ENCODE measurements at places on chromosomes 5 and 9. TPM values are rescaled to one million over a fixed set of nuclear protein-coding genes. Genes with fewer than 3 reads are reported as not detected.

DNA sequence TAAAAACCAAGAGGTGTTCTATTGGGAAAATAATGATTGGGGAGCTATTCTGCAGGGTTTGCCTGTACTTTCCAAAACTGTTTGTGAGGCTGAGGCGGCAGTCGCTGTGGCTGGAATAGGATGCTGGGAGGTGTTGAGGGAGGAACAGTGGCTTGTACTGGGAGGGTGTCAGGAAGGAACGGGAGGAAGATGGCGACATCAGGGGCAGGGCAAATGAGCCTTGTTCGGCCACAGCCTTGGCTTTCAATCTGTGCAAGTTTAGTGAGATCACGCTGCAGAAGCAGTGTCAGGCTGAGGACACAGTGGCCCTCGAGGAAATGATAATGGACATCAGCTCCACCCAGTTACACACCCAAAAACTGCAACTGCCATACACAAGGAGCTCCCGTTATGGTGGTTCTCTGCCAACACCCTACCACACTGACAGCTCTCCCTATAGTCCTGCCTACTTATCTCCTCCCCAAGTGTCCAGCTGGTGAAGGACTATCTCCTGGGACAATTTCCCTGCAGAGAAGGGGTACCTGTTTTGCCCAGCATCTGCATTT, 27.3 kb downstream of the KIF2A start:
- no peak for DNase-seq

DNA sequence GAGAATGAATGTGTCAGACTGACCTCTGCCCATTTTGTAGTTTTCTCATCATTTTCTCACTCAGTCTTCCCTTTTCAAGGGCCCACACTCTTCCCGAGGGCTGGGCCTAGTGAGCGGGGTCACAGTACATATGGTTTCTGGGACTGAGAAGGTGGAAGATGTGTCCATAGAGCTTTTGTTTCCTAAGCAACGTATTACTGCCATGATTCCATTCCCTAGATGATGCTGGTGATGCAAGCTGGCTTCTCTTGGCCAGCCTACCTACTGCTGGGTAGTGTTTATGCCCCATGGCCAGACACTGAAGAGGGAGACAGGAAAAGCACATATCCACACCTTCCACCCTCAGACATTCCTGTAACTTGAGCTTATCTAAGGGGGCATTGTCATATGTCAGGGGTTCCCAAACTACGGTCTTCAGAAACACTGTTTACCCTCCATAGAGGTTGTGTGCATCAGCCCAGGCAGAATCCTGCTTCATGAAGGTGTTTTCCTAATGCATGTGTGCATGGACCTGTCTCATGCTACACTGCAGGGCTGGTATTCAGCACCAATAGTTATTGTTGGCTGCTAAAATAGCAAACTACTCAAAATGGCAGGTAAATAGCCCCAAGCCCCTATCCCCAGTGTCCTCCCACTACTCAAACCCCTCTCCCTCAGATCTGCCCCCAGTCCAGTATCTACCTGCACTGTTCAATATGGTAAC, 9.5 kb downstream of the IRF1 start:
- no peak for DNase-seq

- DNase-seq = peak; percentile 26
These were observed 81.0 kb downstream of the MRPL36 start for GRCh38 chr5:1718669-1719068.

AGXT2 gene
- total RNA-seq = not detected

GRCh38 chr9:88923092-88923491, 68.2 kb upstream of the S1PR3 start:
- DNase-seq = no peak

DNA sequence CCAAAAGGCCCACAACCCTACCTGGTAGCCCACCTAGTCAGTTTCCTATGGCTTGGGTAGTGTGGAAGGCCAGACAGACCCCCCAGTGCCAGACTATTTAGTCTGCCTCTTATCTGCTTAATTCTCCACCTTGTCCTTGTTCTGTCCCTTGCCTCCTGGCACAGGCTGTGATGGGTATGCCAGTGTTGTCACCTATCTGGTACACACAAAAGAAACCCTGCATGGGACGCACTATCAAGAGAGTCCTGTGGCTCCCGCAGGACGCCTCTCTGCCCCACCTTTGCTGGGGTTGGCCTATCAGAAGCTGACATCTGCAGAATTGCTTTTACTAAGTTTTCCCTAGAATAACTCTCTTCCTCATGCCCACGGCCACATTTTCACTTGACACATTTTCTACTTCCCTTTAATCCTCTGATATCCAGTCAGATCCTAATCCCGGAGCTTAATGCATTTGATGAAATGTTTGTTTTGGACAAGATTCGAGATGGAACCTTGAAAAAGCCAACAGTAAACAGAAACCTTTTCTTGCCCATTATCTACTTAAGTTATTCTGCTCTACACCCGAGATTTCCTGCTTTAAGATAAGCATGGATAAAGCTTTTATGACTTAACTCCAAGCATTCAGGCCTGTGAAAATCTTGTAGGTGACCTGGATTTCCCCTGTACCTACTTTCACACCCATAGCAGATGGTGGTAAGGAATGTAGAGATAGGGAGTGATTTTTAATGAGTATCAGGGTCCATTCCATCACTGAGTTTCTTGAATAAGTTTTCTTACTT, 468.5 kb downstream of the ZNF608 start:
- DNase-seq = no peak

CENPK gene
- total RNA-seq = 3.5 TPM

DNA sequence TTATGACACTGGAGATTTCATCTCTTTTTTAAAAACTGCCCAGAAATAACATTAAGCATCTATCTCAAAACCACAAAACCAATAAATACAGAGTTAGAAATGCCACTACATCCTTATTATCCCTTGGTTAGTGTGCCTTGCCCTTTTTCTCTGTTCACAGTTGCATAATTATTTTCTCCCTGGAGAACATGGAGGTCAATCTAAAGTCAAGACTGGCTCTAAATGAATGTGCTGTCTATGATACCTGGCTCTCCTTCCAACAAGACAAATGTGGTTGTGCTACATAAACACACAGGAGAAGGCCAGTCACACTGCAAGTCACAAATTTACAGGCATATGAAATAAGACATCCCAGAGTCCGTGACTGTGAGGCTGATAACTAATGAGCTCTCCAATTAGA, 2.8 kb downstream of the FBN2 start:
- DNase-seq = no peak

LCN15 gene
- total RNA-seq = not detected

DNA sequence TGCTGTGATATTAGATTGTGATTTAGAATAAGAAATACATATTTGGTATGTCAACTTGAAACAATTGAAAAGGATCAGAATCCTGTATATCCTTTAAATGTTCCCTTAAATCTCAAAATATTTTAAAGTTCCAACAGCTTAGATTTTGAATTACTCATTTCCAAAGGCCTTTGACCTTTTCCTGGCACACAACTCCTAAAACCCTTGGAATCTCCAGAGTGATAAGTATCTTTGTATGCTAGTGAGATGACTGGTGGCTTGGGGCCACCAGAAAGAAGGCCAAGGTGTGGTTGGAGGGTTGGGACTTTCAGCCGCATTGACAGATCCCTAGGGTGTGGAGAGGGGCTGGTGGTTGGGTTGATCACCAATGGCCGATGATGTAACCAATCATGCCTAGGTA, 104.7 kb downstream of the YIPF5 start:
- DNase-seq = no peak

JAKMIP2 gene
- 8.6 TPM for total RNA-seq

GRCh38 chr9:134707731-134708671, 66.4 kb downstream of the COL5A1 start:
- DNase-seq = no peak

GRCh38 chr5:102583276-102584124, 84.7 kb upstream of the SLCO6A1 start:
- peak; percentile 52 for DNase-seq

GRCh38 chr5:5700549-5700948, 278.1 kb downstream of the ICE1 start:
- no peak for DNase-seq

DNA sequence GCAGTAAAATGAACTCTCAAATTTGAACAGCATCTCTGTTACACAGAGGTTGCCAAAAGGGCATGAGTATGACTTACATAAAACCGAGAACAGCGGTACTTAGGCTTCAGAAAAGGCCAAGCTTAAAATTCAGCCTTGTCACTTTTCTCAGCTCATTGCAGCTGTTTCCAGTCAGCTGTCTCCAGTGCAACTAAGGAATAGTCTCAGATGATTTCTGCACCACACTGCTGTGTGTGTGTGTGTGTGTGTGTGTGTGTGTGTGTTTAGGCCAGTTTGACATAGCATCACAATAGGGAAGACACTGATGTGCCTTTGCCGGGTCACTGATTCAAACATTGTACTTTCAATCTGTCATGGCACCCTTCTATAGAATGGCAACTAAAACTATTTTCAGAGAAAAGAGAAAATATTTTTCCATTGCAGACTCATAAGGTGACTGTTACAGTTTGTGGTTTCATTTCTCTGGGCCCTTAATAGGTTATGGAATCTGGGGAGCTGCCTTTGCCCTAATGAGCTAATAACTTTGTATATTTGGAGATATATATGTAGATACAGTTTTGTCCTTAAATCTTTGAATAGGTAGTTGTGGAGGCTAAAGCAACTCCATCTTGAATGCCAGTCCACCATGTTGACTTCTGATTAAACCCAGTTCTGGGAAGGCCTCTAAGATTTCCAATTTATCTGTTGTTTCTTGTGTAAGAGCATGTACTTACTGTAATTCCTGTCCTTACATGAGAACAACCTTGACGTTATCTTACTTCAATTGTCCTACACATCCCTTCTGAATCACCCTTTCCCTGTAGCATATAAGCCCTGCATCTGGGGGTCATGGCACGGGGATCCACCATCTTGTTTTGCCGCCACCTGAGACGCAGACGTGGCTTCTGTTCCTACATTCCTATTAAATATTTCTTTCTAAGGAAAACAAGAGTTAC, 4.5 kb downstream of the LSM11 start:
- DNase-seq = no peak

DNA sequence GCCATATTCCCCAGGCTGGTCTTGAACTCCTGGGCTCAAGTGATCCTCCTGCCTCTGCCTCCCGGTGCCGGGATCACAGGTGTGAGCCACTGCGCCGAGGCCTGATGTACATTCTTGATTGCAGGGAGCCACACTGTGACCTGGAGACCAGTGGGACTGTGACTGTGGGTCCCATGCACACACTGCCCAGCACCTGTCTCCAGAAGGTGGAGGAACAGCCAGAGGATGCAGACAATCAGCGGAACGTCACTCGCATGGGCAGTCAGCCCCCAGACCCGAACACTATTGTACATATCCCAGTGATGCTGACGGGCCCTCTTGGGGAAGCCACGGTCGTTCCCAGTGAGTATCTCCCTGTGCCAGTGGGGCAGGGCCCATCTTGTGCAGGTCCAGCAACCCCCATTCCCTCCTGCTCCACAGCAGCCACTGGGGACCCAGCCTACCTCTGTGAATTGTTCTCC, 147.3 kb downstream of the CACNA1B start:
- no peak for DNase-seq

- DNase-seq = no peak
These were observed 38.5 kb downstream of the ABITRAM start for GRCh38 chr9:108972626-108973209.

DNA sequence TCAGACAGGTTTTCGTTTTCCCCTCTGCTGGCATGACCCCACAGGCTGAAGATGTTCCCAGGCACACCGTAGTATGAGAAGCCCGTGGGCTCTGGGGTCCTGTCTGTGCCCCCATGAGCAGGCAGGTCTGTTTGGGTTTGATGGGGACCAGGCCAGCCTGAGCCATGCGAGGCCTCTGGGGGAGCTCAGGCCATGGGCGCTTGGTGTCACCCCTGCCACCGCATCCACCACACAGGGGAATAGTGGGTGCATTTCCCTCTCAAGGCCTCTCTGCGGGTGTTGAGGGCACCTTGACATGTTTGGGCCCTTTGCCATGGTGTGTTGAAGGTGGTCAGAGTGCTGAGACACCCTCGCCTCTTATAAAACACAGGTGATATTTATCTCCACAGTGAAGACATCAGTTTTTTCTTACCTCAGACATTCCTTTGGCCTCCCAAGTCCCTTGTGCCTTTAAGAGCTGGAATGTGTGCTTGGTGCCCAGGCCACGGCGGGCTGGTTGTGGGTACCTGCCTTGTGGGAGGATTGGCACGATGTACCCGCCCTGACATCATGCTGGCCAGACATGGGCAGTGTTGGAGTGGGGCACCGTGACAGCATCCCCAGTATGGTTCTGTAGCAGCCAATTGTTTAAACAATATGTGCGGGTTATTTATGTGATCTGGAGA, 68.3 kb downstream of the WNK2 start:
- DNase-seq = no peak

PCDHGA8 gene
- total RNA-seq = 0.54 TPM

- peak; percentile 64 for DNase-seq
These were observed 1.6 kb downstream of the DMRT2 start for GRCh38 chr9:1051584-1052275.

PPP3R2 gene
- total RNA-seq = not detected

DNA sequence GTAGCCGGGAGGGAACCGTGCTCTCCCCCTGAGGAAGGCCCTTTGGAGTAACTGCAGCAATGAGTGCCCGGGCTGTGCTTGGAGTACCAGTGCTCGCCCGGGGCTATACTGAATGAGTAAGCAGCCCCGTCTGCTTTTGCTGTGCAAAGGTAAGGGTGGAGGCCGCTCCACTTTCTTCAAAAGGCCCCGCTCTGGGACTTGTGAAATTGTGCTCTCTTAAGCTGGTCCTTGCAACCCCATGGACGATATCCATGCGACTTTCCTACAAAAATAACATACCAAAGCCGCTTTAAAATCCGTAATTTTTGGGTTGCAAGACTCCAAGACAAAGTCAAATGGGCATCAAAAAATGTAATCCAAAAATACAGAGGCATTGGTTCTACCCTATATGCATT, 578 bp upstream of the TNFAIP8 start:
- DNase-seq = no peak

FAM221B gene
- total RNA-seq = not detected

CCL27 gene
- not detected for total RNA-seq

DNA sequence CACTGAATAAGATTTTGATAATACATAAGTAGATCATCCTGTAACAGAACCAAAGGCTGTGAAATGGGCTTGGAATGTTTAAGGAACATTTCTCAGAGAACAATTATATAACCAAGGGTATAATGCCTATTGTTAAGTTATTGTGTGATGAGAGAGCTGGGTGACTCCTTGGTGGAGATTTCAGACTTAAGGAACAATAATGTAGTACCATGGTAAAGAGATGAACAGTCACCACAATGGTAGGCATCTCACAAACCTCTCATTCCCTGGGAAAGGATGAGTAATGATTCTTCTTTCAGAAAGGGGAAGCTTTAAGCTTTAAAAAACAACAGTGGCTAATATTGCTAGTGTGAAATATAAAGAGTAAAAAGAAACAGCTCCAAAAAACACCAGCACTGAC, 147.4 kb downstream of the TRIM36 start:
- DNase-seq = no peak

FGD3 gene
- total RNA-seq = 59.8 TPM

IL3 gene
- not detected for total RNA-seq

- peak; percentile 68 for DNase-seq
These were observed 440 bp downstream of the ANXA2R start for GRCh38 chr5:43039471-43040286.

EIF4EBP3 gene
- 8.3 TPM for total RNA-seq
